Stimulated activated CD8-positive, alpha-beta memory T cell treated with anti-CD3 and anti-CD28 coated beads, Interleukin-4, amount 100 ng/mL, for 4 hours (primary cell): ENCODE measurements at places on chromosomes 5 and 9.

GRCh38 chr5:113170707-113171106 lies 194.1 kb downstream of the DCP2 start:
- no peak for DNase-seq

DNA sequence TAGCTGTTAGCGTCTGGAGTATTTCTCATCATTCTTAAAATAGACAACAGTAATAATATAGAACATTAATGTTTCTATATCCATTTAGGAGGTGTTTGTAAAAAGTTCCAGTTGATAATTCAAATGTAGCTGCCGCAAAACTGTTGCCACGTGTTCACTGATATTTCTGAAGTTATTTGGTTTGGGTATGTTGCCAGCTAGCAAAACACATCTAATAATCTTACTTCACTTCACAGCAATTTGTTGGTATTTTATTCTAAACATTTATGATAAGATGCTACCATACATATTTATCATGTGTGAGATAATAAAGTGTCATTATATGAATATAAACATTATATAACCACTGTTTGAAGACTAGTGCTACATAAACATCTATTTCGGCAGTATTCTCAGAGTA lies 101.6 kb downstream of the CDH12 start:
- DNase-seq = no peak

DNA sequence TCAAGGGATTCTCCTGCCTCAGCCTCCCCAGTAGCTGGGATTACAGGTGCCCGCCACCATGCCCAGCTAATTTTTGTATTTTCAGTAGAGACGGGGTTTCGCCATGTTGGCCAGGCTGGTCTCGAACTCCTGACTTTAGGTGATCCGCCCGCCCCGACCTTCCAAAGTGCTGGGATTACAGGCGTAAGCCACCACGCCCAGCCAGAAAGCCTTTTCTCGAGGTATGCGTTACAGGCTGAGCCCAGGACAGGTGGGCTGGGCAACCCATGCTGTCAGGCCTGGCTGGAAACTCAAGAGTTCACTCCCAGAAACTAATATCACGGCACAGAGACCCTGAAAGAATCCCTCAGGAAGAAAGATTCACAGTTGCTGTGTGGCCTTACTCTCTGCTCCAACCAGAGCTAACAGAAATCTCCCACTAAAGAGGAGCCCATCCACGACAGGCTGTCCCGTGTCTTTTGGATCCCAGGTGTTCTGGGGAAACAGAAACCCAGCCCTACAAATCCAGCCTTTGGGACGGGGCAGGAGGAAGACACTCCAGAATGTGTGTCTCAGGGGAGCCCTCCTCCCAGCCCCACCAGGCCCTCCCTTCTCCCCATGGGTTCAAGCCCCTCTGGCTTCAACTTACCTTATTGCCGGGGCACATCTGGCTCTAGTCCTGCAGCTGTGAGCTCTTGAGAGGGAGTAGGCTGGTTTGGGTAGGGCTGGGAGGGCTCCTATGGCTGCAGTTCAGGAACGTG lies 400 bp downstream of the TIFAB start:
- DNase-seq = no peak

- DNase-seq = no peak
Measured at GRCh38 chr9:28155067-28155466, 581.8 kb upstream of the C9orf72 start.

- DNase-seq = no peak
Measured at GRCh38 chr9:6930827-6931226, 173.1 kb downstream of the KDM4C start.

- DNase-seq = no peak
Measured at GRCh38 chr9:74444369-74444768, 52.8 kb upstream of the RORB start.

GRCh38 chr5:84384604-84385575 lies at the start of gene EDIL3:
TSS of gene EDIL3 (minus strand) at chr5:84384880. CDS start at chr5:84384374, 506 bp downstream.
- DNase-seq = no peak

- DNase-seq = no peak
Measured at GRCh38 chr5:156094001-156094400, 233.0 kb upstream of the SGCD start.

- no peak for DNase-seq
Measured at GRCh38 chr5:42631241-42631640, 125.4 kb upstream of the CCDC152 start.

DNA sequence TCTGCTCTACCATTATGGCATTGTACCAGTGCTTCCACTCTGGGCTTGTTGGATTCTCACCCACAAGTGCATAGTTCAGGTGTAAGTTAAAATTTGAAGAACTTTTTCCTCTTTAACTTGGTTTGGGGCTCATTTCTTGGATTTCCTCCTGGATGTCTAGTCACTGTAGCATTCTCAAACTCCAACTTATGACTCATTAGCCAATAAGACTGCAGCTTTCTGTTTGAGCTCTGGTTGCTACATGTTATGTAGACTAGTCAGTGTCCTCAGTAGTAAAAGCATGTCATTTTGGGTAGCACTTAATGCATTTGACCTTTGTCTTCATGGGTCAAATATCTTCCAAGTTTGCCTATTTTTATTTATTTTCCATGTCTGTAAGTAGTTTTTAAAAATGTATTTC lies 790.8 kb downstream of the BRINP1 start:
- no peak for DNase-seq

- DNase-seq = no peak
Measured at GRCh38 chr5:1515921-1516571, 7.7 kb downstream of the LPCAT1 start.

DNA sequence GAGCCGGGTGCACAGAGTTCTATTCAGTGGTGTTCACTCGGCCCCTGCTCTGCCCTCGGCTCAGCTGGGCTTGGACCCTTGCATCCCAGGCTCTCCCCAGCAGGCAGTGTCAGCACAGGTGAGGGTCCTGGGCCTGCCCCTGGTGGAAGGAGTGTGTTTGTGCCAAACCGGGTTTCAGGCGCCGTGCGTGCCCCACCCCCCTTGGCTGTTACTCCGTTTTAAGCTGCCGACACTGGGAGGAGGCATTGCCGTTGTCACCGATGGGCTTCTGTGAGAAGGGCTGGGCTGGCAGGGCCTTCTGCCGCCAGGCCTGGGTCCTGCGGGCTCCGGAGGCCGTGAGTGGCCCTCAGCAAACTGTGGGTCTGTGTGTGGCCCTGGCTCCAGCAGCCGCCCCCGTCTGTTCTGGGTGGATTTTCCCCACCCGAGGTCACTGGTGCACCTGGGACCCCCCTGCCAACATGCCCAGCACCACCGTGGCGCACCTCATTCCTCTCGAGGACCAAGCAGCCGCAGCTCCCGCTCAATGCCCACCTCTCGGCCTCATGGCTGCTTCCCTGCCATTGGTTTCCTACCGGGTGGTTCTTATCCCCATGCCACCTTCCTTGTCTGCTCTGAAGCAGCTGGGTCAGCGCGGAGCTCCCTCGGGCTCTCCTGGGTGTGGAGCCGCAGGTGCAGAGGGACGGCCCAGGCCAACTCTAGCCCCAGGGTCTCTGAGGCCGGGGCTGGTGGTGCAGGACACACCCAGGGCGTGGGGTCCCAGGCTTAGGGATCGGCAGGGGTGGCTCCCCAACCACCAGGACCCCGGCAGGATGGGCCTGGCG lies 44.3 kb upstream of the EXOC3 start:
- DNase-seq = no peak

GRCh38 chr5:78487846-78488245 lies 127.4 kb downstream of the SCAMP1 start:
- DNase-seq = no peak

- no peak for DNase-seq
Measured at GRCh38 chr9:69637817-69638200, 34.4 kb downstream of the APBA1 start.

DNA sequence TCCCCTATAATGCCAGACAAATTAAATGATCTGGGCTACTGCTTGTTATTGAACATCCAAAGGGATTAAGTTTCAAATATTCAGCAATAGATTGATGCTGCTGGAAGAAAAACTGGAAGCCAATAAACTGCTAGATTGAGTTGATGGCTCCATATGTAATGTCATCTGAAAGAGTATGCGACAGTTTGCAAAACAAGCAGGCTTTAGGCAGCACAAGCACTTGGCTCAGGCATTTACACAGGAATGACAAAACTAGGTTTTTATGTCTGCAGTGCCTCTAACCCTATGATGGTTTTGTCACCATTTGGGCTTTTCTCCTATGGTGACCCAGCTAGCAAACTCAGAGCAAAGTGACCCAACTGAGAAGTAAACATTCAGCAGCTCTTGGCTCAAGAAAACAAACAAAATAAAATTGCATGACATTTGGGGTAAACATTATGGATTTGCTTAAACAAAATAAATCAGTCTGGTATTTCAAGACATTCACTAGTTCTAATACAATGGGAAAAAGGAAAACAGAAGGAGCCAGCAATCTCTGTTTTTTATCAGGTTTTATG lies 978.5 kb downstream of the DTWD2 start:
- DNase-seq = no peak
